Left renal cortex interstitium (tissue), 4 donors: ENCODE measurements at places on chromosomes 2 and 18.

- DNase-seq = no peak
Measured at GRCh38 chr18:65786474-65786873, 35.7 kb downstream of the CDH7 start.

GRCh38 chr2:118046634-118047210, 32.9 kb upstream of the CCDC93 start:
- no peak for DNase-seq

DNA sequence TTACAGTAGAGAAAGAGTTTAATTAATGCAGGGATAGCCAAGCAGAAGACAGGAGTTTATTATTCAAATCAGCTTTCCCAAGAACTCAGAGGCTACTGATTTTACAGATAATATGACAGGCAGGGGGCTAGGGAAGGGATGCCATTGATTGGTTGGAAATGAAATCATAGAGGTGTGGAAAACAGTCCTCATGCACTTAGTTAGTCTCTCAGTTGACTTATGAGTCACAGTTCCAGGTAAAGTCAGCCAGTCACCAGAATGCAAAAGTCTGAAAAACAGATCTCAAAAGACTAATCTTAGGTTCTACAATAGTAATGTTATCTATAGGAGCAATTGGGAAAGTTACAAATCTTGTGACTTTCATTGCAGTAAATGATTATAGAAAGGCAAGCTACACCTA, 676.4 kb upstream of the CHAC2 start:
- DNase-seq = no peak

GRCh38 chr2:215138479-215138878, at the start of gene ABCA12:
Gene ABCA12 (minus strand): TSS chr2:215138626. CDS start chr2:215138208, 418 bp downstream.
- no peak for DNase-seq

- DNase-seq = no peak
Measured at GRCh38 chr2:235009081-235009480, 57.3 kb downstream of the SH3BP4 start.

- DNase-seq = no peak
Measured at GRCh38 chr18:40148960-40149359, 1806.1 kb upstream of the PIK3C3 start.

DNA sequence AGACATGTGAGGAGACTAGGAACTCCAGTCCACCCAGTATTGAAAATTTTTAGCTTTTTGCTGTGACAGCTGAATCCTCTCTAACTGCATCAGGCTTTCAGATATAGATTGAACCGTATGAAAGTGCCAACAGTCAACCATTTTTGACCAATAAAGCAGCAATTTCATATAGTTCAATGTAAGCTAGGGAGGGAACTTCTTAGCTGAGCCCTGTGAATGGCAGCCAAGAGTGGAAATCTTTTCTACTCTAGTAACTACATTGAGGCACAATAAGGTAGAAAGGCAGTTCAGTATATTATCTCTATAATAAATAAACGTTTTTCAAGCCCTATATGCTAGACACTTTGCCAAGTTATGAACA, 96.3 kb upstream of the TANK start:
- no peak for DNase-seq

- no peak for DNase-seq
Measured at GRCh38 chr2:170145191-170145590, 32.8 kb upstream of the MYO3B start.

GRCh38 chr2:191036363-191036762, 22.4 kb upstream of the STAT1 start:
- DNase-seq = no peak

- no peak for DNase-seq
Measured at GRCh38 chr2:149101818-149102217, 63.3 kb downstream of the LYPD6B start.

- DNase-seq = no peak
Measured at GRCh38 chr2:180734382-180734781, 246.0 kb upstream of the UBE2E3 start.

- no peak for DNase-seq
Measured at GRCh38 chr2:111975053-111975552, 76.7 kb downstream of the MERTK start.

DNA sequence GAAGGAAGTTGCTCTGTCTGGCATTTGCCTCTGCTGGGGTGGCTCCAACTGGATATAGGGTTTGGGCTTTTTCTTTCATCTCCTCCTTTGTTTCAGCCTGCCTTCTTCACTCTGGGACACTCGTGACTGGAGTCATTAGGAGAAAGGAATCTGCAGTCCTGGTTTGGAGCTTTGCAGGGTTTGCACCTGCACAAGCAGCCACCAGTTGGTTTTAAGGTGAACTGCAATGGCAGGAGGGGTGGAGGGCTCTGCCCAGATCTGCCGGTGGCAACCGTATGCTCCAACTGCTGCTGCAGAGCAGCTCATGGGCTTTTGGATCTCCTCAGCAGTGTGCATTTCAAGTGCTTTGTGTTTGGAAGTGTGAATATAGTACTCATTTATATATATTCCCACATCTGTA, 131.3 kb upstream of the MGAT5 start:
- no peak for DNase-seq

DNA sequence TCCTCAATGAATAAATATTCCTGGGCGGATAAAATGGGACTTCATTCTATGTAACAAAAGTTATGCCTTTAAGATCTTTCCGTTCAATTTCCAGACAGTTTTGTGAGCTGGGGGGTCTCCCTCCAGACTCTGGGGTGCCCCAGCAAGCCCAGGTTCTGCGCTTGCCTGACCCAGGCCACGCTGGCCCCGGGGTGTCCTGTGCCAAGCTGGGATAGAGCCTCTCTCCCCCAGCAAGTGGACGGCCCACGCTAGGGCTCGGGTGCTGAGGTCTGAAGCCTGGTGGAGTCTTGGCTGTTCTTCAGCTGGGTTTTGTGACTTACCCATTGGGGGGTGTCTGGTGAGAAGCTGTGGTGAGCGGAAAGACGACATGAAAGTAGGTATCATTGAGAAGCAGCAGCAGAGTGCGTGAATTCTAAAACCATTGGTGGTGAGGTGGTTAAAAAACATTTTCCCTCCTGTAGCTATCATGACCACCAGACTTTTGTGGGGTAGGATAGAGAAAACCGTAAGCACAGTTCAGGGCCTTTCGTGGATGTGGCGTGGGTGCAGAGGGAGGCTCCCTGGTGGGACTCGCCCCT, 346.8 kb downstream of the ANAPC1 start:
- DNase-seq = no peak

GRCh38 chr2:207969249-207969648, 56.1 kb downstream of the PLEKHM3 start:
- no peak for DNase-seq

DNA sequence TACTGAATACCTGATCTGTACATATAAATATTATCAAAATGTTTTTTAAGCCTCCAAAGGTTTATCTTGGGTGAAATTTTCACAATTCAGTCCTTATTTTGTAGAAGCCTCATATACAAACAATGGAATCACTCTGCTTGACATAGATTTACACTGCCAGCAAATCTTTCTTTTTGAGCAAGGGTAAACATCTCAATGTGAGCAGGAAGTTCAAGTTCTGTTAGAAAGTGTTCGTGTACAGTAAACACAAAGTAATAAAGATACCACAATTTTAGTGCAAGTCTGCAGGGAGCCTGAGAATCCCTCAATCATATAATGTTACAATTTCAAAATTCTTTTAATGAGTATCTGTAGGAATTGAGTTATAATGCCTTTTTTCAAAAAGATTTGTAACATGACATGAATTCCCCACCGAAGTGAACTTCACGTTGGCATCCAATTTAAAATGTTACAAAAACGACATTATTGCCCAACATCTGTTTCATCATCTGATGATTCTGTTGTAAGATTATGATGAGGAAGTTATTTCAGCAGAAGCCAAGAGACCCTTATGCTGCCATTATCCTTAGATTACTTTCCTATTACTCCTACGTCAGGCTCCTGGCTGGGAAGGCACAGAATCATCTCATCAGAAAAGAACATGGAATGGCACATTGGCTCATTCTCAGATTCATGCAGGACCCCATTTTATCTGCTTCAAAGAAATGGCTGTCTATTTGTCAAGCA, 283.9 kb upstream of the ACVR2A start:
- no peak for DNase-seq

DNA sequence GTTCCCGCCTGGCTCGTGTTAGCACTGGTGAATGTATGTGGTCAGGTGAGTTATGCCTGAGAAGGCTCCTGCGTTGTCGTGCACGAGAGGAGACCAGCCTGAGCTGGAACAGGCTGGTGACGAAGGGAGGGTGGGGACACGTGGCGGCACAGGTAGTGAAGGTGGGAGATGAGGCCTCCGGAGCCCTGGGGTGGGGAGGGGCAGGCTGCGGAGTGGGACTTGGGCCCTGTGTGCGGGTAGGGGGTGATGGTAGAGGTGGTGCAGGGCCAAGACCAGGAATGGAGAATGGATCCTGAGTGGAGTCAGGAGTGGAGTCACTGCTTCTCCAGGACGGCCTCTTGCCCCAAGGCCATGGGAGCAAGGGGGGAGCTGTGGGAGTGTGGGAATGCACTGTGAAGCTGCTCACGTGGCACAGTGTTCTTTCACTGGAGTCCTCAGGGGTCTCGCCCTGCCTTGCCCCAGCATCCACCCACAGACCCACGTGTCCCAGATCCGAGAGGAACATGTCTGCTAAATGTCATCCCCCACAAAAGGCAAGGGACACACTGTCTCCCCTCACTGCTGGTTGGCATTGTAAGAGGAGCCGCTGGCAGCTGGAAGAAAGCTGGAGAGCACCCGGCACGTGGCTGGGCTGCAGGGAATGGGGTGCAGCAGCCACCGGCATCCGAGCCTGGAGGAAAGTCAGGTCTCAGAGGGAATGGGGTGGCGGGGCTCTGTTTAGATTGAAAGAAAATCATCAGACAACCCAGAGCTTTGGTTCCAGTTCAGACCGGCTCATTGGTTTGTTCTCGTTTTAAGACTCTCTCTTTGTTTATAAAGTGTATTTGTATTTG, 63.7 kb downstream of the CYP26B1 start:
- DNase-seq = no peak

DNA sequence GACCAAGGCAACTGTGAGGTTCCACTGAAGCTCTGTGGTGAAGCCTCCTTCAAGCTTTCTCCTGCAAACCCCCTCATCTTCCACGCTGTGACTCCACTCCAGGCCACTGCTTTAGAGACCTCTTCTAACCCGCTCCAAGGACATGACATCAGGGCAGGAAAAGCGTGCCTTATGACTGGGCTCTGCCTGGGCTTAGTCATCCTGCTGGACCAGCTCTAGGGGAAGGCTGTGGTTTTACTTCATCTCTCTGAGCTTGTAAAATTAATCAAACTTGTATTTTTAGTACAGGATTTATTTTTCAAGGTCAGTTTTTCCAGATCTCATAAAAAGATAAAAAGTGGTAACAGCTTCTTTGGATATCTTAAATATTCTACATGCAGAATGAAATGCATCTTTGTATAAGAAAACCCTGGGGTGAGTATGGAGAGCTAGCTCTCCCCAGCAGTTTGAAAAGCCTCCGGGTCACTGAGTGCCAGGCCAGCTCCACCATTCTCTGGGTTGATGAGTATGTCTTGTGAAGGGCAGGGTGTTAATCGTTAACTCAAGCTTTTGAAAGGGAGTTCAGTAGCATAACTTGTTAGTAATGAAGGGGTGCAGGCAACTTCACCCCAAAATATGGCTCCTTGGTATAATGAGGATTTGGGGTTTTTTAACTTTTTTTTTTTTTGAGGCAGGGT, 33.1 kb upstream of the YPEL5 start:
- no peak for DNase-seq

DNA sequence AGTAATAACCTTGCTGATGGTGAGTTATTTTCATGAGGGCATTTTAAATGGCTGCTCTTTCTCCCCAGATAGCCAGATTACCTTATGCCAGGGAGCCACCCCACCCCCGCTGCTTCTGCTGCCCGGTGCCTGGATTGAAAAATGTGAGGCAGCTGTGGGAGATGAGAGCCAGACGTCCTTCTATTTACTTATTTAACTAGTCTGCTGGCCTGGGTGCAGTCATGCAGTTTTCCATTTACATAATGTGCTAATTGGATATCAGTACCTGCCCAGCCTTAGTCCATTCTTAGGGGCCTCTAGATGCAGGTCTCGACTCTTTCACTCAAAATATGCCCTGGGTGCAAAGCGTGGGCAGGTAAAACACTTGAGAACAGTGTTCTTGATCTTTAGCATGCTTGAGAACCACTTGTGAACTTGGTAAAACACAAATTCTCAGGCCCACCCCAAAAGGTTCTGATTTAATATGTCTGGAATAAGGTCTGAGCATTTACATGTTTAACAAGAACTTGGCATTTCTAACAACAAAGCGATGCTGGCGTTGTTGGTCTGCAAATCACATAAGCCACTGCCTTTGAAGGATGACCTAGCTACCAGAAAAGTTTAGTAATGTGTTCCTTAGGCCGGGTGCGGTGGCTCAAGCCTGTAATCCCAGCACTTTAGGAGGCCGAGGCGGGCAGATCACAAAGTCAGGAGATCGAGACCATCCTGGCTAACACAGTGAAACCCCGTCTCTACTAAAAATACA, 154.3 kb downstream of the NRP2 start:
- DNase-seq = no peak

GRCh38 chr18:28078298-28078697, 98.6 kb downstream of the CDH2 start:
- no peak for DNase-seq

DNA sequence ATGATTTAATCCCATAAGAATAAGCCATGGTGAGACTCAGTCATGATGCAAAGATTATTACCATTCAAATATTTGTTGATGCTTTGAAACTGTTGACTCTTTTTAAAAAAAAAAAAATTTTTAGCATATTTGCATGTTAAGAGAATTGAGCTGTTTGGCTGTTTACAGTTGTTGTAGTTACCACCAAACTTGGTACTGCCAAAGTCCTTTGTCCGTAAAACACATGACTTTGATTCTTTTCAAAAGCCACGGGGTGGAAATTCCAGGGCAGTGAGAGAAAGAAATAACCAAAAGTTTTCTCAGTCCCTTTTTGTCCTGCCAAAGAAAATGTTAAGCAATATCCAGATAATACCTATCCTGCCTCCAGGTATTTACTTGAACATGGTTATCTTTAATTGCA, 474.8 kb downstream of the METTL4 start:
- DNase-seq = no peak

DNA sequence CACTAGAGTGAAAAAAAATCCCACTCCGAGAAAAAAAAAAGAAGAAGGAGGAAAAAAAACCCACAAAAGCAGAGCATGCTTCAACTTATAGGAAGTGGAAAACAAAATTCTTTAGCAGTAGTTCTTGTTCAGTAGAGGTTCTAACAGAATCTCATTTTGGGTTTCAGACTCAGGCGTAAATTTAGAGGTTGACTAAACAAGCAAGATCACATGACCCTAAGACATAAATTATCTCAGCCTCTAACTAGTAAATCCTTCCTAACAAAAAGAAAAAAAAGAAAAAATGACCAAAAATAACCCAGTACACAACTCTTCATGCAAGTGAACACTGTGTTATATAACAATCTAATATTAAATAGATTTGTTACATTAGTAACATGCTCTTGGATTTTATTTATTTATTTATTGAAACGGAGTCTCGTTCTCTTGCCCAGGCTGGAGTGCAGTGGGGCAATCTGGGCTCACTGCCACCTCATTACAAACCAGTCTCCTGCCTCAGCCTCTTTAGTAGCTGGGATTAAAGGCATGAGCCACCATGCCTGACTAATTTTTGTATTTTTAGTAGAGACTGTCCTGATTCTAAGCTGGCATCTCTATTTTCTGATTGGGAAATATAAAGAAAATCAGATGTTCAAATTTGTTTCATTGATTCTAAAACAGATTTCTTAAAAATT, 35.4 kb downstream of the PPP4R3B start:
- no peak for DNase-seq
